NCI-H2171 treated with DMSO at 0.1 percent for 48 hours (cell line): ENCODE measurements at places on chromosomes 2 and 18.

GRCh38 chr18:79555885-79556284 lies 123.7 kb upstream of the CTDP1 start:
- no peak for DNase-seq

DNA sequence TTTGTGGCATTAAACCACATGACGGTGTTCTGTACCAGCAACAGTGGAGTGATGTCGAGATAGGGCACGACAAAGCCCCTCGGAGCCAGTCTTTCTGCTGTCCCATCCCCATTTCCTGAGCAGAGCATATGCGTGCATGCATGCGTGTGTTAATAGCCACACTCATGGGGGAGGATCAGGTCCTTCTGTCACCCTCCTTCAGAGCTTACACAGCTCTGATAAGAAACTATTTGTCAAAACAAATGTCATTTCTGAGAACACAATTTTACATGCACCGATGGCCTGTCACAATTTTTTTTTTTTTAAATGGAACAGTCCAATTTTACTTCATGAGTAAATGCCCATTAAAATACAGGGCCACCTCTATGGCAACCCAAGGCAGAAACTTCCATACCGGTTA lies 95.9 kb upstream of the ZBTB14 start:
- peak; percentile 58 for DNase-seq

GRCh38 chr2:36416370-36417165 lies 61.0 kb downstream of the CRIM1 start:
- DNase-seq, result no peak

DNA sequence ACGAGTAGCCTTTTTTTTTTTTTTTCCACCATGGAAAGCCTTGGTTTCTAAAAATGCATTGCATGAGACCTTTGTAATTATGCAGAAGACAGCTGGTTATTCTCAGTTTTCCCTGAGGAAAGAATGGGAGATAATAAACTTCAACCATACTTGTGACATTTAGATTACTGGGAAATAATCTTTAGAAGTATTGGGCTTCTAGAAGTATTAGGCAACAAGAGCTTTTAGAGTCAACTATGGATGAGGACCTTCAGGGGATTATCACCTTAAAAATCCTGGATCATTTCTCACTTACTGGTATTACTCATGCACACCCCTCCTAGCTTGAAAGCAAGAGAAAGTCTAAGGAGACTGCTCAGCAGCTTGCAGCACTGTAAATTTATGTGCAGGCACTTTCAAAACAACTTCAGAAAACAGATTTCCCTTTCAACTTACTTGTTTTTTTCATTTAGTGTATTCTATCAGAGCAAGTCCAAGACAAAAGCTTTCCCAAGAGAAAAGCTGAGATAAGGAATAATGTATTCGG lies 175.9 kb downstream of the NRXN1 start:
- DNase-seq, result no peak

GRCh38 chr2:5236249-5236648 lies 455.9 kb upstream of the SOX11 start:
- no peak for DNase-seq

DNA sequence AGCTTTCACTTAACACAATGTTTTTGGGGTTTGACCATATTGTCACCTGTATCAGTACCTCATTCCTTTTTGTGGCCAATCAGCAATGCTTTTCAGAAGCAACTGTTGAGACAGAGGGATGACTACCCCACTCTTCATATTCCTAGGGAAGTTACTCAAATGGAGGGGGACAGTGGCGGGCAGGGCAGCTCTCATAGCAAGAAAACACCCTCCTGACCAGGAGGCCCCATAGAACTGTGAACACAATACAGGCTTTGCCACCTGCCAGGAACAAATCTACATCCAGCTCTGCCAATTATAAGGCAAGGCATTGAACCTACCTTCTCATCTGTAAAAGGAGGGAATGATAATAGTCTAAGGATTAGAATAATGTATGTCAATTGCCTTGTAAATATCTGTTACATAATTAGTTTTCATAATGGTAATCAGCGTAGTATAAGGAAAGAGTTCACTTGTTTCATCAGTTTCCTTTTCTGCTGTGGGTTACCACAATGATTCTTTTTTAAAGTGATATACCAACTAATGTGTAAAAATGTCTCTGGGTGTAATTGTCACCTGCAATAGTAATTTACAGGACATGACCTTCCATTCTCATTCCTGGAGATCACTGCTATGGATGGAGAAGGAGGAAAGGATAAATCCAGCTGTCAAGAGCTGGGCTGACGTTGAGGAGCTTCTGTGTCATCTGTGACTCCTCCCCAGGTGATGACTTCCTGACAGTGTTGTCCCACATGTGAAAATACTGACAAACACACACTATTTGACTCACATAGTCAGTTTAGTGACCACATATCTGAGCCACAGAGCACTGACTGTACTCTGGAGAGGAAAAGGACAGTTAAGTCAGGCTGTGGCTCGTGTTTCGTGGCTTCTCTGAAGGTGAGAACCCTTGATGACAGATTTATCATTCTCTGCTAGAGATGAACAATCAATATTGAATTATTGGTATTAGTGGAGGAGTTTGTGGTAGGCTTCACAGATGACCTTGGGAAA lies 13.5 kb downstream of the ALPK2 start:
- DNase-seq, result no peak

GRCh38 chr2:122856696-122857095 lies 1101.2 kb downstream of the TSN start:
- no peak for DNase-seq

GRCh38 chr2:78147466-78147865 lies 625.3 kb upstream of the LRRTM4 start:
- no peak for DNase-seq

DNA sequence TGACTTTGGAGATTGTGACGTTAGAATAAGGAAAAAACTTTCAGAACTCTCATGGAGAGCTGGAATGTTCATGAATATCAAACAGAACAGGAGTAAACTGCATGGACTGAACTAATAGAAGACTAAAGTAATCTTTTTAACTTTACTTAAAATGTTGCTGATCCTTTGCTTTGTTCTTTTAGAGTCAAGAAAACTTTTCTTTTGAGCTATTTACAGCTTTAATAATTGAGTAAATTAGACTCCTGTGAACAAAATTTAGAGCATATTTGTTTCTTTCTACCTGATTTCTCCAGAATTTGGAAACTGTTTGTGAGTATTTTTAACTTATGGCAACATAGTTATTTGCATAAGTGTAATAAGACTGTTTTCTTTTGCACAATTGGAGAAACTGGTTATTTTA lies 146.3 kb downstream of the CDCA7 start:
- DNase-seq, result no peak

DNA sequence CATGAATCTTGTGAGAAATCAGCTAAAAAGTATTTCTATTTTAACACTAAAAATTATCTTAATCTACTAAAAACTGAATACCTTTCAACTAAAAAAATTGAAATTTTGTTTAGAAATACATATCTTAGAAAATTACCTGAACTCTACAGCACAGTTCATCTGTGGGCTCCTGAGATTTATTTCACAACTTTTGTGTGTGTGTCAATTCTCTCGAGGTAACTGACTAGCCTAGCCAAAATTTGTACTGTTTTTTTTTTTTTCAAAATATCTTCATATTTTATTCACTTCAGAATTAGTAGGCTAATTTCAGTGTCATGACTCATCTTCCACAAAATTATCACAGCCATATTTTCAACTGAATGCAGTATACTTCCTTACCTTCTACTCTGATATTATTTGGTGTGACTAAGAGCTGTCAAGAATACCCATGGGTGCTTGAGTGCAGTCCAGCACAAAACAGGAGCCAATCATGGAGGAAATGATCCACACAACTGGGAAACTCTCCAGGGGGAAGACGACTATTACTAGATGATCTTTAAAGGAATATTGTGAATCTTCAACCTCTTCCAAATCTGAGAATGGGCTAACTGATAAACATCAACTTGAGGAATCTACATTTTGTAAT lies 174.6 kb downstream of the ZNF385B start:
- no peak for DNase-seq

GRCh38 chr2:123514613-123515207 lies 510.4 kb upstream of the CNTNAP5 start:
- peak; percentile 49 for DNase-seq

DNA sequence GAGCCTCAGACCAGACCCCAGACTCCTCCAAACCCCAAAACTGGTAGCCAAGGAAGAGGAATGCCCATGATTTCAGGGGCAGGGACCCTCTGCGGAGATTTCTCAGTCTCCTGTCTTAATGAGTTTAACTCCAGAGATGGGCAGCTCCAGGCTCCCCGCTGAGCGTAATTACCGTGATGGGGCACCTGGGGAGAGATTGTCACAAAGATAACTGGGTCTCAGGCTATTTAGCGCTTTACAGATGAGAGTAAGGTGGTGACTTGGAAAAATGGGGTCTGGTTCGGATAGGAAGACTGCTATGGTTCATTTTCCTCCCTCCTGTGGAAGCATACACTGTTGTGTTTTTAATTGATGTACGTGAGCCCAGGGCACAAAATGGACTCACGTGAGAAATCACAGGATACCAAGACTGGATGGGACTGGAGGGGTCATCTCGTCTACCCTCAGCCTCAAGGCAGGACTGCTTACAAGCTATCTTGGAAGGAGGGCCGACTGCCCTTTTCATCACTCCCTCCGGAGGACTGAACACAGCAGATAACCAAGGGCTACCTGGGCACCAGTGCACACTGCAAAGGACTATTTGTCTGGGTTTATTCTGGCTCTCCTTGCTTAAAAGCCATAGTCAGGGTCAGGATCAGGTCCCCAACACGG lies 427.8 kb downstream of the ZNF521 start:
- DNase-seq, result no peak

DNA sequence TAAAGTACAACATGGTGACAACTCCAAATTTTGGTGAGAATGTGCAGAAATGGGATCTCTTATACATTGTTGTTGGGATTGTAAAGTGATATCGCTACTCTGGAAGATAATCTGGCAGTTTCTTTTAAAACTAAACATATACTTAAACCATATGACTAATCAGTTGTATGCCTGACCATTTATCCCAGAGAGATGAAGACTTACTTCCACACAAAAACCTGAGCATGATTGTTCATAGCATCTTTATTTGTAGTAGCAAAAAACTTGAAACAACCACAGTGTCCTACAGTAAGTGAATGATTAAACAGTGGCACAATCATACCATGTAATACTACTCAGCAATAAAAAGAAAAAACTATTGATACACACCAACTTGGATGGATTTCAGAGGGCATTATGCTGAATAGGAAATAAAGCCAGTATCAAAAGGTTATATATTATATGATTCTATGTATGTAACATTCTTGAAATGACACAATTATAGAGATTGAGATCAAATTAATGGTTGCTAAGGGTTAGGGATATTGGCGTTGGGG lies 47.3 kb downstream of the EPB41L5 start:
- no peak for DNase-seq

DNA sequence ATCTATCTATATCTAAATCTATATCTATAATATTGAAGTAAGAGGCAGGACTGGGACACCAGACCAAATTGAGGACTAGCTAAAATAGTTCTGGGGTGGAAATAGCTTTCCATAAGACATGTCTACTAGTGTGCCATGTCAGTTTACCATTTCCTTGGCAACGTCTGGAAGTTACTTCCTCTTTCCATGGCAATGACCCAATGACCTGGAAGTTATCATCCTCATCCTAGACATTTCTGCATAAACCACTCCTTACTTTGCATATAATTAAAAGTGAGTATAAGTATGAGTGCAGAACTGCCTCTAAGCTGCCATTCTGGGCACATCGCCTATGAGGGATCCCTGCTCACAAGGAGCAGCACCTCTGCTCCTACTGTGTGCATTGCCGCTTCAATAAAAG lies 734.0 kb upstream of the GCFC2 start:
- no peak for DNase-seq

DNA sequence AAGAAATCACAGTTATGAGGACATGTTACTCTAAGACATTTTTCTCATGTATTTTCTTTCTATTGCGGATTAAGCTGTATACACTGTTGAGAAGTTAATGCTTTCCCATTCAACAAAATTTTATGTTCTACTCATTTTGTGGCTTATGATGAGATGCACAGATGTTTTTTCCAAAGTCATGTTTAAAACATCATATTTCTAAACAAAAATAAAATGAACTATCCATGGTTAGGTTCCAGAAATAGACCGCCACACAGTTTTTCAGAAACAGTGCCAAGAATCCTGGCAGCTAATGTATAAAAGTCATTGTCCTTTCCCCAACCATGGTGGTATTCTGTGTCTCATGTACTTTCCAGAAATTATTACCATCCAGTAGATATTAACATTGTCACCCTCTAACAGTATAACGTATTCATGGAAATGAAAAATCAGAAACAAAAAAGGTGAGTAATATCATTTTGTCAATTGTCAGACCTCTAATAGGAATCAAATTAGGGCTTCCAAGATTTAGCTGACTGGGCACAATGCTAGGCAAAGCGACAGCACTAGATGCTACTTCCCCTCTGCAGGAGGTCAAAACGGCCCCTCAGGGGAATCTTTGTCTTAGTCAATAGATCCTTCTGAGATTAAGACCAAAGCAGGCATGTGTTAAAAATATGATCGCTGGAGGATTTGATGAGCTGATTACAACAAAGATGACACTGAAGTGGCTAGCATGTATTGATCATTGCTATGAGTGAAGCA lies 54.4 kb upstream of the ZNF397 start:
- DNase-seq, result no peak

DNA sequence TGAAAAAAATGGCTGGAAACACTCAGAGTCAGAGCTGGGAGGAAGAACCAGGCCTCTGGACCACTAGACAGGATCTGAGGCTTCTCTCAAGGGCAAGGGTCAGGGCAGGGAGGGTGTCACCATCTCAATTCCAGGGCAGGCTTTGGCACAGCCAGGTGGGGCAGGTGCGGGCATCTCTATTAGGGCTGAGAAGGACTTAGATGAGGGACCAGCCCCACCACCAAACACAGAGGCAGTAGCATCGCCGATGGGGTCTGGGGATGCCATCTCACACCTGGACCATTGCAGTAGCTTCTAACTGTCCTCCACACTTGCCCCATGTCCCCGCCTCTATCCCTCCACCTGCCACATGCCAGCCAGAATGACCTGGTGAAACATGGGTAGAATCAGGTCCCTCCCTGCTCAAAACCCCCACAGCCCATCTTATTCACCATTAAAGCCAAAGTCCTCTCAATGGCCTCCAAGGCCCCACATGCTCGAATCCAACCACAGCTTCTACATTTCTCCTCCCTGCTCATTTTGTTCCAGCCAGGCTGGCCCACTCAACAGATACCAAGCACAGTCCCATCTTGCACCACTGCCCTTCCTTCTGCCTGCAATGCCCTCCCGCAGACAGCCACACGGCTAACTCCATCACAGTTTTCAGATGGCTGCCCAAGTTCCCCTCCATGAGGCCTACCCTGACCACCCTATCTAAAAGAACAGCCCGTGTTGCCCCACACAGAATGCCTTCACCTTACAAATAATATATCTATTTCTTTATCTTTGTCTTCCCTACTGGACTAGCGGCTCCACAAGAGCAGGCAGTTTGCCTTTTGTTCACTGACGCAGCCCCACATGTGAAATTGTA lies 177.4 kb downstream of the SMAD2 start:
- no peak for DNase-seq

DNA sequence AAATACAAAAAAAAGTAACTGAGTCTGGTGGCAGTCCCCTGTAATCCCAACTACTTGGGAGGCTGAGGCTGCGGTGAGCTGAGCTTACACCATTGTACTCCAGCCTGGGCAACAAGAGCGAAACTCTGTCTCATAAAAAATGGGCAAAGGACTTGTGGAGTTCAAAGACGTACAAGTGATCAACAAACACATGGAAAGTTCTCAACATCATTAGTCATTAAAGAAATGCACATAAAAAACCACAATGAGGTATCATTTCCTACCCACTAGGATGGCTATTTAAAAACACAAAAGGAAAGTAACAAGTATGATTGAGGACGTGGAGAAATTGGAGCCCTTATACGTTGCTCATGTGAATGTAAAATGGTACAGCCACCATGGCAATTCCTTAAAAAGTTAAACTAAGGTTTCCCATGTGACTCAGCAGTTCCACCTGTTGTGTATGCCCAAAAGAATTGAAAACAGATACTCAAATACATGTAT lies 52.3 kb downstream of the RAB10 start:
- no peak for DNase-seq
